Cortex of kidney (tissue), 1 donor: ENCODE measurements at places on chromosomes 13 and 19.

GRCh38 chr19:29651622-29652394, 13.5 kb upstream of the PLEKHF1 start:
- no peak for DNase-seq

DNA sequence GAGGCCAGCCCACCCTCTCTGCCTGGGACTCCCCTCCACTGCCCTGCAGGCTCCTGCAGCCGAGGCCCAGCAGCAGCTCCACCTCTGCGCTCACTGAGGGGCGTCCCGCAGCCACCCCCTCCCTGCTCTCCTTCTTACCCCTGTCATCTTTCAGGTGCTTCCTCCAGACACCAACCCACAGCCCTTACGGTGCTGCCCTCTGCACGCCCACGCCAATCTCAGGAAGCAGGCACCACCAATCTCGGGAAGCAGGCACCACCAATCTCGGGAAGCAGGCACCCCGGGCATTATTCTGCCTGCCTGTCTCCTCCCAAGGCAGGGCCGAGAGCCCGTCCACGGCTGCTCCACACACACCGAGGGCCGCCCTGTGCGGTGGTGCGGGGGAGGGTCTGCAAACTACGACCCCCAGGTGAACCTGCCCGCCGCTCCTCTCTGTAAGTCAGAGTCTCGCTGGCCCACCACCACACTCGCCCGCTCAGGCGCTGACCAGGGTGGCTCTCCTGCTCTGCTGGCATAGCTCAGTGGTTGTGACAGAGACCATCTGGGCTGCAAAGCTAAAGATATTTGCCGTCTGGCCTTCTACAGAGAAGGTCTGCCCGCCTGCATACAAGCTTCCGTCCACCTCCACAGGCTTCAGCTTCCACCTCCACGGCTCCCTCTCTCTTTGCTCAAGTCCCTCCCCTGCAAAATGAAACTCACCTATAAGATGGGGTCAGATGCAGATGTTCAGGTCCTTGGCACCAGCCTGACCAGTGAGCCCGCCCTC, 2.9 kb downstream of the LSM7 start:
- no peak for DNase-seq

GRCh38 chr19:5339198-5339949, 1.2 kb downstream of the PTPRS start:
- no peak for DNase-seq

DNA sequence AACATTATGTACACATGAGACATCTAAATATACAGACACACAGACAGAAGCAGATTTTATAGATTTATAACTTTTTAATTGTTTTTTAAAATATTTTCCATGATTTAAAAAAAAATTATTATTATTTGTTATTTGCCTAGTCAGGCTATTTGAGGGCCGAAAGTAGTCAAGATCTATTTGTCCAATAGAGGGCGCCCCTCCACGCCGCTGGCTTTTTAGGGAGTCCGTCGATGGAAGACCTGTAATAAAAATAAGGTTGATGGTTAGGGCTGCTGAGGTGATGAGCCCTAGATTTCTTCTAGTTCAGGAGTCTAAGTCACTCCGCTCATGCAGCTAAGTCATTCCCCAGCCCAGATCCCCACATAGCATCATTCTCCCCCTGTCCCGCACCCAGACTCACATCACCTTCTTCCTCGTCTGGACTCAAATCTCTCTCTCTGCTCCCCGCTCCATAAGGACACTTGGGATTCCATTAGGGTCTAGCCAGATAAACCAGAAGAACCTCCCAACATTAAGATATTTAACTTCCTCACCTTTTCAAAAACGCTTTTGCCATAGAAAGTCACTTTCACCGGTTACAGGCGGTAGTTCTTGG, 33.9 kb upstream of the CEACAM21 start:
- no peak for DNase-seq

GRCh38 chr19:28021259-28022185, 1191.4 kb downstream of the UQCRFS1 start:
- DNase-seq = no peak

DNA sequence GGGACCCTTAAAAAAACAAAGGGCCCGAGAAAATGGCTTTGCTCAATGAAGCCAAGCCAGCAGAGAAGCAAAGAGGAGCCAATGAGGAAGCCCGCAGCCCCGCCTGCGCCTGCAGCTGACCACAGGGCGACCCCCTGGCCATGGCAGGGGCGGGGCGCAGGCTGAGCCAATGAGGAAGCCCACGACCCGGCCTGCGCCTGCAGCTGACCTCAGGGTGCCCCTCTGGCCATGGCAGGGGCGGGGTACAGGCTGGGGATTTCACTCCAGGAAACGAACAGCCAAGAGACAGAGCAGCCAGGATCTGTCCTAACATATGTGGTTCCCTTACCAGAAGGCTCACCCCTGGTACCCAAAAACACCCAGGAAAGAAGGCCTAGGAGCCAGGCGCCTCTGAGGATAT, 101.4 kb downstream of the STK24 start:
- DNase-seq = no peak

- DNase-seq = no peak
Observed at GRCh38 chr19:36028313-36029041, 4.2 kb downstream of the CLIP3 start.

DNA sequence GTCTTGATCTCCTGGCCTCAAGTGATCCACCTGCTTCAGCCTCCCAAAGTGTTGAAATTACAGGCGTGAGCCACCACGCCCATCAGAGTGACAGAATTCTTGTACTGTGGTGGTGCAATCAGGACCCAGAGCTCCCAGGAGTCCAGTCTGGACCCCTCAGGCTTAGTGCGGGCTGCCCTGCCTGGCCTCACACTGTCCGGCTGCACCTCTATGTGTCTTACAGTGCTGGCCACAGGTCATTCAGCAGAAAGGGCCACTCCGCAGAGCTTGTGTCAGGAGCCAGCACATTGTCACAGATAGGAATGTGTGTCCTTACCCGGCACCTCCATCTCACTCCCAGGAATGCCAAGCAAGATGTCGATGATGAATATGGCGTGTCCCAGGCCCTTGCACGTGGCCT, 49.2 kb downstream of the SMARCA4 start:
- no peak for DNase-seq

- no peak for DNase-seq
Observed at GRCh38 chr19:46303691-46304397, 7.0 kb downstream of the HIF3A start.

DNA sequence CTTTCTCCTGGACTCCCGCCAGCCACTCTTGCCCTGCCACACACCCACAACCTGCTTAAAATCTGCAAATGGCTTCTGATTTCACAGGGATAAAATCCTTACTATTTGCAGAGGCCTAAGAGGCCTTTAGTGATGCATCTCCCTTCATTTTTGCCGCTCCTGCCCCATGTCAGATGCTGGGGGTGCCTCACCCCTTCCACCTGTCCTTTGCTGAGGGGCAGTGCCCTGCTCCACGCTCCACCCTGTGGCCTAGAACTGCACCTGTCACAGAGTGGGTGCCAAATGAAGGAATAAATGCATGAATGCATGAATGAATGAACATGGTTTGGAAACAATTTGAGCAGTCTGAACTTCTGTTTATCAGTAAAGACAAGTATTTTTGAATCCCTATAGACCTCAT, 34.1 kb upstream of the UQCRFS1 start:
- DNase-seq = no peak

GRCh38 chr13:40440990-40441820, 225.2 kb downstream of the FOXO1 start:
- no peak for DNase-seq

DNA sequence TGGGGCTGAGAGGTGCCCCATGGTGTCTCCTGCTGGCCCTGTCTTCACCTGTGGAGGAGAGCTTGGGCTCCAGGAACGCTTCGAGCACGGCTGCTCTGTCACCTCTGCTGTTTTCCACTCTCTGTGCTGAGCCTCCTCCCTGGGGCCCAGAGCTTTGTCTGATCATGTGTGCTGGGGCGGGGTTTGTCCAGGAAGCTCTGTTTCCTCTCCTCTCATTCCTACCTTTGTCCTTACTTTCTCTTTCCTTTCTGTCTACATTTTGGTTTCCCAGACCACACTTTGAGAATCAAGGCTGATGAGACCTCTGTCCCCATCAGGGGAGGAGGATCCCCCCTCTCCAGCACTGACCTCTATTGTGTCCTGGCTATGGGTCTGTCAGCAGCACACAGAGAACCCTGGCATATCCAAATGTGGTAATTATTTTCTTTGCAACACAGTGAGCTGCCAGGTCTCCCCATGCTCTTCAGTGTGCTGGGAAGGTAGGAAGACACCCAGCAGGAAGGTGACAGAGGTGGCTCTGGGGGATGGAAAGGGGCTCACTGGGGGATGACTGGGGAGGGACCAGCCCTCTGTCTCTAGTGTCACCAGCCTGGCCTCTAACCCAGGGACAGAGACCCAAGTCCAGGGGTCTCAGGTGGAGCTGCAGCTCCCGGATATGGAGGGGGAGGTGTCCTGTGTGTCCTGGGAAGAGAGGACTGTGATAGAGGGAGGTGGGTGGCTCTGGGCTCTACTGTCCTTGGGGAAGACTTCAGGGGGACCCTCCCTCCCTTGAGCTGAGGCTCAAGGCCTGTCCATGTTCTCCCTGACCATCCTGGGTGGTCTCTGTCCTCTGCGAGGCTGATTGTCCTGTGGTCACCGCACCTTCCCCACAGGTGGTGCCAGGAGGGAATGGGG, at the start of gene CEACAM1:
TSS of gene CEACAM1 (minus strand) at position 128 of the 894 bp plus-strand sequence. CDS start at position 21, 107 bp downstream.
- DNase-seq = no peak

DNA sequence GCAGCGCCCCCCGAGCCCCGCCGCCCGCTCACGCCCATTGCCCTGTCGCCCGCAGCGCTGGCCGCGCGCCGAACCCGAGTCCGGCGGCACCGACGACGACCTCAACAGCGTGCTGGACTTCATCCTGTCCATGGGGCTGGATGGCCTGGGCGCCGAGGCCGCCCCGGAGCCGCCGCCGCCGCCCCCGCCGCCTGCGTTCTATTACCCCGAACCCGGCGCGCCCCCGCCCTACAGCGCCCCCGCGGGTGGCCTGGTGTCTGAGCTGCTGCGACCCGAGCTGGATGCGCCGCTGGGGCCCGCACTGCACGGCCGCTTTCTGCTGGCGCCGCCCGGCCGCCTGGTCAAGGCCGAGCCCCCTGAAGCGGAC, 518 bp downstream of the KLF2 start:
- no peak for DNase-seq

DNA sequence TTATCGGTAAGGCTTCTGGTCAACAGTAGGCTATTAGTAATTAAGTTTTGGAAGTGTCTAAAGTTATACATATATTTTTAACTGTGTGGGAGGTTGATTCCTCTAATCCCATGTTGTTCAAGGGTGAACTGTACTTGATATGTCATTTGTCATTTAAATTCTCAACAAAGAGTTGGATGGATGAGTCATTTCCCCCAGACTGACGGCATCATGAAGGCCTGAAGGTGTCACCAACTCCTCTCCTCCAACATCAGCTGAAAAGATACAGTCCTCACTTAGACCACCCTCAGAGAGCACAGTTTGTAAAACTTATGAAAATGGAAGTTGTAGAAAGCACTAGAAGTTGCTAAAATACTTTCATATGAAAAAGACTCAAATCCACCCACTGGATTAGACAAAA, 48.8 kb downstream of the DCLK1 start:
- DNase-seq = no peak

- DNase-seq = no peak
Observed at GRCh38 chr13:80382576-80382975, 41.6 kb upstream of the SPRY2 start.

- DNase-seq = no peak
Observed at GRCh38 chr19:4776436-4777211, 14.9 kb upstream of the FEM1A start.
